ENCODE measurements at places on chromosomes 16 and 17.

DNA sequence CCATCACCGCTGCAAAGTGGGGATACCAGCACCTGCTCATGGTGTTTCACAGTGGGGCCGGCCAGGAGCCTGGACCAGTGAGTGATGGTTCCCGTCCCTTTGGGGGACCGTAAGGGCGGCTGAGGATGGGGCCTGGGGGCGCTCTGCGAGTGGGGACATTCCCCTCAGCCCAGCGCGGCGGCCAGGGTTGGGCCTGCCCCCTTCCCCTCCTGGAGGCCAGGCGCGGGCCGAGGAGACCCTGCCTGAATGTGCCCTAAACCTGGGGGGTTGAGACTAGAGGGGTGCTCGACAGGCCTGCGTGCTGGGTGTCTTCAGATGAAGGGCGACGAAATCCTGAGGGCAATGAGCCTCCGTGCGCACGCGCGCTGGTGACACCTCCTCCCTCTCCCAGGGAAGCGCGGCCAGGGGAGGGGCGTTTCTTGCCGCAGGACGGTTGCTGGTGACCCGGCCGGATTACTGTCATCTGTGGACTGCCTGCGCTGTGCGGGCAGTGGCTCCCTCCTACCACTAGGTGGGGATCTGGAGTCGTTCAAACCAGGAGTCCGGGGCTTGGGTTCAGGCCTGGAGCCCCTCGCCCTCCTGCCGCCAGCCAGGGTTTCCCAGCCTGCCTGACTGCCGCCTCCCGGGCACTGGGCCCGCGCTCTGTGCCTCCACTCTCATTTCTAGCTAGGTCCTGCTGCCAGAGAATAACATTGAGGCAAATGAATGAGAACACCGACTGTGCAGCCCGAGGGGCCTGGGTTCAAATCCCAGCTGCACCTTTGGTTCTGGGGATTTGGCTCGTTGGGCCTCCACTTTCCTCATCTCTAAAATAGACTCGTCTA is 17.1 kb downstream of the TBX2 start:
- DNase-seq = peak; percentile 81

DNA sequence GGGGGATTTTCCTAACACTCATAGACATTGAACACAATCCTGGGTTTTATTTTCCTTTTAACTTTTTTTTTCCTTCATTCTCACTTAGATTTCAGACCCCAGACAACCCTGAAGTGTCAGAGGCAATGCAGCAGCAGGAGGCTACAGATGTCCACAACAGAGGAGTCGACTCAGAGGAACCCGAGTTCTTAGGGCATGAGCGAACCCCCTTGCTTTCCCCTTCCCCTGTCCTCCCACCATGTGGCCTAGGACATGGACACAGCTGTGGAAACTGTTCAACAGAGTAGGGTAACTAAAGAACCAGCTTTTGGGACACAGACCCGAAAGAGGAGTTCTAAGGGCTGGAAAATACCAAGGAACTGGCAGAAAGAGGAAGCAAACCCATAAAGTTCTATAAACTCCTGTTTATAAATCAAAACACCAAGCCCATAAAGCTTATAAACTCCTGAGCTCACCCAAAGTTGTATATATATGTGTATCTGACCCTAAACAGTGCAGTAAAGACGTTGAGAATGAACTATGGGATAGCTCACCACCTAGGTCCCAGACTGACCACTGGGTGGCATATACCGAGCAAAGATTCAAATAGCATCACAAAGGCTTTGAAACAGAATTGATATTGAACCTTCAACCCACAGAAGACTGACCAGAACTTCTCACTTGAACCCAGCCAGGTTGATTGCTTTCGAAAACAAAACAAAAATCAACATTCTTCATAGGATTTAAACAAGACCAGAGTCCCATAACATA is 33.9 kb downstream of the CMTM4 start:
- DNase-seq = peak; percentile 51

DNA sequence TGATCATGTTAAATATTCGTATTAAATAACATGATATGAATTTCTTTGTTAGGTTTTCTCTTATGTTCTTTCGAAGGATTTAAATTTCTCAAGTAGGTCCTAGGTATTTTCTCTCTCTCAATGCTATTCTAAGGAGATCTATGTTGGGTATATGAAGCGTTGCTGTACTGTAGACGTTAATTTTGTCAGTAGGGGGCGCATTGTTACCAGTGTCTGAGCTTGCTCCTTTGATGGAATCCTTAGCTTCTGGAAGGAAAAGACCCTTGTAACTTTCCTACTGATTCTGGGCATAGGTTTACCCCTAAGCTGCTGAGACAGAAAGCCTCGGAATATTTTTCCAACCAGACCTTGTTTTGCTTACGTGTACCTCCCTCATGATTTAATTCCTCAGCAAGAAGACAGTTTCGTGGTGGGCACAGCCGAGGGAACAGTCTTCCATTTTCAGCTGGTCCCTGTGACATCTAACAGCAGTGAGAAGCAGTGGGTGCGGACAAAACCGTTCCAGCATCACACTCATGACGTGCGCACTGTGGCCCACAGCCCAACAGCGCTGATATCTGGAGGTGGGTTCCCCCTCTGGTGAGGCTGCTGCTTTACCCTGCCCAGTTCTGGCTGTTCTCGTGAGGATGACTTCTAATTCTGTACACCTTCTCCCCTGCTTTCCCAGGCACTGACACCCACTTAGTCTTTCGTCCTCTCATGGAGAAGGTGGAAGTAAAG is 17.9 kb downstream of the UTP4 start:
- DNase-seq = peak; percentile 80

- no peak for DNase-seq
Observed at GRCh38 chr16:48537275-48537674, 72.7 kb downstream of the N4BP1 start.

GRCh38 chr17:19979917-19980770 is 2.5 kb upstream of the AKAP10 start:
- no peak for DNase-seq

Data from astrocyte of the spinal cord (primary cell).